ENCODE measurements at places on chromosomes 3 and 15.

DNA sequence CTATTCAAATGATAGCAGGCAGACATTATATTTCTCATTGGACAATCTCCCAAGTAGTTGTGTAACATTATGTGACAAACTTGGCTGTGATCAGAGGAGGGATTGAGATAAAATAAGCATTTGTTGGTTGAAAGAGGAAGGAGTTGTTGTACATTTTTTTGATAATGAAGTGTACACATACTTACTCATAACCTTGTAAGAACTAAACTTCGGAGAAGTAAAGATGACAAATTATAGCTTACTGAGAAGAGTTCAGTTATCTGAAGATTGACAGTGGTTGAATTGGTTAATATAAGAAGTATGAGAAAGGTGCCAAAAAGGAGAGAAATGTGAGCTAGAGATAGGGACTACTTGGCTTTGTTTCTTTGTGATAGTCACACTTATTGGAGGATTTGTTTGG lies 32.6 kb downstream of the STT3B start:
- no peak overlapping the region for H3K27ac ChIP-seq
- no peaks in the 10 kb centered on the region for H3K27me3 ChIP-seq
- no peaks in the 10 kb centered on the region for H3K4me1 ChIP-seq
- H3K4me3 ChIP-seq, result no peak overlapping the region

DNA sequence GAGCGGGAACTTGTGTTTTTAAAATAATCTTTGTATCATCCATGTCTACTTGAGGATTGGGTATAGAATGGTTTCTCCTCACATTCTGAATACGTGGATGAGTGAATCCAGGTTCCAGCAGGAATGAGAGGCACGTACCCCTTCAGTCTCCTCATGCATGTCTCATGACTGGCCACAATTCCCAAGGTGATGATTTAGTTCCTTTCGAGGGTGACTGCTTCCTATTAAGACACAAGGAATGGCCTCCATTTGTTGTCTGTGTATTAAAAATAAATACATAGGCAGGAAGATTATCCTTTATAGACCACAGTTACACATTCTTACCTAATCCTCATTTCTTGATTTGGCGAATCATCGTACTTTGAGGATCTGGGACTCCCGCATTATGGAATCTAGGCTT lies 217.0 kb upstream of the LRIG1 start:
- H3K4me1 ChIP-seq, result peaks cover 2% of the 10 kb centered on the region
- no peak overlapping the region for H3K27ac ChIP-seq
- H3K27me3 ChIP-seq, result no peaks in the 10 kb centered on the region
- no peaks in the 10 kb centered on the region for H3K36me3 ChIP-seq

GRCh38 chr3:25592510-25592968 lies 72.2 kb downstream of the TOP2B start:
- no peaks in the 10 kb centered on the region for H3K27me3 ChIP-seq
- no peak overlapping the region for H3K4me3 ChIP-seq
- no peak for DNase-seq
- no peaks in the 10 kb centered on the region for H3K36me3 ChIP-seq
- H3K4me1 ChIP-seq, result no peaks in the 10 kb centered on the region
- H3K27ac ChIP-seq, result no peak overlapping the region

DNA sequence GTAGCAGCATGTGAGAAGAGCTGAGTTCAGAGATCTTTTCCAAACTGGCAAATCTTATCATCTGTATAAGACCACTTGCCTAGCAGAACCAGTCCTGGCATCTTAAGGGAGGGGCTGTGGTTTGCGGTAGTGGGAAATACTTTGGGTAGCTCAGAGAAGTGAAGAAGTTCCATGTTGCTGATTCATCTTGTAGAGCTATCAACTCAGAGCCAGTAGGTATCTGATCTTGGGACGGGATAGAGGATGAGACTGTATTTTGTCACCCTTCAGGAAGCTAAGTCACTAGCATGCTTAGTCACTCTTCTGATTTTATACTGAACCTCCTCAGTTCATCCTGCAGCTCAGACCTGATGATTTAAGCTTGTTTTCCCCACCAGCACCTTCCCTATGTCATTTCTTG lies 211.4 kb downstream of the NR1D2 start:
- no peak for DNase-seq
- H3K4me1 ChIP-seq, result no peaks in the 10 kb centered on the region
- no peak overlapping the region for H3K27ac ChIP-seq
- no peak overlapping the region for H3K4me3 ChIP-seq

- no peaks in the 10 kb centered on the region for H3K27me3 ChIP-seq
- peaks cover 5% of the 10 kb centered on the region for H3K4me1 ChIP-seq
These were observed 45.0 kb downstream of the SOX2 start for GRCh38 chr3:181756645-181757297.

Measured in spinal cord (tissue), 10 donors.